ENCODE measurements at places on chromosomes 7 and 10. TPM values are rescaled to one million over a fixed set of nuclear protein-coding genes. Genes with fewer than 3 reads are reported as not detected.
A peak's percentile ranks its signal among the peaks of the same experiment; 100 is the strongest.

- no peaks in the 10 kb centered on the region for H3K27me3 ChIP-seq
- no peak for DNase-seq
- no peaks in the 10 kb centered on the region for H3K36me3 ChIP-seq
- no peak overlapping the region for H3K27ac ChIP-seq
Measured at GRCh38 chr10:60576130-60577069, 186.7 kb upstream of the ANK3 start.

- no peak overlapping the region for H3K27ac ChIP-seq
- H3K4me3 ChIP-seq: no peak overlapping the region
- no peaks in the 10 kb centered on the region for H3K36me3 ChIP-seq
- DNase-seq: no peak
- peaks cover 39% of the 10 kb centered on the region for H3K4me1 ChIP-seq
- peaks cover under 1% of the 10 kb centered on the region for H3K27me3 ChIP-seq
Measured at GRCh38 chr7:945556-946255, 8.8 kb downstream of the ADAP1 start.

The GPER1 gene
- polyA plus RNA-seq: not detected

The TEX47 gene
- not detected for polyA plus RNA-seq

GRCh38 chr10:49393757-49394156 lies 2.1 kb downstream of the DRGX start:
- H3K36me3 ChIP-seq: no peaks in the 10 kb centered on the region
- no peak overlapping the region for H3K27ac ChIP-seq
- H3K27me3 ChIP-seq: peaks cover 34% of the 10 kb centered on the region
- peaks cover 4% of the 10 kb centered on the region for H3K4me1 ChIP-seq
- no peak for DNase-seq

DNA sequence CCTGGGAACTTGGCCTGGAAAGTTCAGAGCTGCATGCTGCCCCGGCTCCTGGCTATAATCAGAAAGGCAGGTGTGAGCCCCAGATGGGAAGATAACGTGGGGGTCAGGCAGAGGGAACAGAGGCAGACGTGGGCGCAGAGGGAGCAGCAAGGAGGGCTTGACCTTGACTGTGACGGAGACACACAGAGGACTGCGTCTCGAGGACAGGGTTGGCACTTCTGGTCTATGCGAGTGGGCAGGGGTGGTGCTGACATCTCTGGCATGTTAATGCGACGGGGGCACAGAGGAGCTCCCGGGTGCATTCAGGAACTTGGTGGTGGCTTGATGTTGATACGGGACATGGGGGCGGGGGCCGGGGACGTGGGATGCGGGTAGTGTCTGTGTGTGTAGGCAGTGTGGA lies 232.1 kb upstream of the GRB10 start:
- peaks cover 5% of the 10 kb centered on the region for H3K27me3 ChIP-seq
- H3K4me1 ChIP-seq: peaks cover 3% of the 10 kb centered on the region
- H3K4me3 ChIP-seq: no peak overlapping the region

The KDM7A gene
- polyA plus RNA-seq: 3.0 TPM

The CDNF gene
- polyA plus RNA-seq: not detected

DNA sequence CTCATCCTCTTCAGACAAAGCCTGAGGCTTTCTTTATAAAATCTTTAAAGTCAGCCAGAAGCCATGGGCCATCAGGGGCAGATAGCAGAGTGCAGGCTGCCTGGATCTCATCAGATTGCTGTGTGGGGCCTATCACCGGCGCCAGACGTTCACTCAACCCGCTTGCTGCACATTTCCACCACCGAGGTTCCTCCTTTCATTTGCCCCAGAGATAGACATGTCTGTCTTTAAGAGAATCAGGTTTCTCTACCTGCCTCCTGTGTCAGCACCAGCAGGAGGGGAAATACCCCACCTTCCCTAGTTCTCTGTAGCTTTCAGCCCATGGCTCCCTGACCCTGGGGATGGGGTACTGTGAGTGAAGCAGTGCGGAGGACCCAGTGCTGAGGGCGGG lies 22.0 kb downstream of the SLC18A2 start:
- DNase-seq: no peak
- H3K27me3 ChIP-seq: peaks cover 5% of the 10 kb centered on the region
- no peak overlapping the region for H3K27ac ChIP-seq
- H3K4me3 ChIP-seq: no peak overlapping the region

- H3K27me3 ChIP-seq: no peaks in the 10 kb centered on the region
- H3K36me3 ChIP-seq: no peaks in the 10 kb centered on the region
- H3K27ac ChIP-seq: no peak overlapping the region
Measured at GRCh38 chr10:86687750-86688149, 19.4 kb downstream of the LDB3 start.

DNA sequence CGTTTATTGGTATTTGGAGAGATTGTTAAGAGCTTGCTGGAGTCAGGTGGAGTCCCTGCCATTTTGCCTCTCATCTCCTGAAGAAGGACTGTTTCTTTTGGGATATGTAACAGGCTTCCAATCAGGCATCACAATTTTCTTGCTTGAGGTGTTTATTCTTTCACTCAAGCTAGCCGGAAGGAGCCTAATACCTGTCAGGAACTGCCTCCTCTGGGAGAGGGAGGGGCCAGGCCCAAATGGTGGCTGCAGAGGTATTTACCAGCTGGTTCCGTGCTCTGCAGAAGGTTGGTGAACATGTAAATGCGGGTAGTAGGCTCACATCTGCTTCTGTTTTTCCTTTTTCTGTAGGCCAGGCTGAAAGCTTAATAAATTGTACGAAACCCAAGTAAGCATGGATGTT lies 114.0 kb downstream of the TCF7L2 start:
- no peak overlapping the region for H3K27ac ChIP-seq
- no peaks in the 10 kb centered on the region for H3K36me3 ChIP-seq
- no peaks in the 10 kb centered on the region for H3K27me3 ChIP-seq
- no peak for DNase-seq
- no peaks in the 10 kb centered on the region for H3K4me1 ChIP-seq
- no peak overlapping the region for H3K4me3 ChIP-seq

DNA sequence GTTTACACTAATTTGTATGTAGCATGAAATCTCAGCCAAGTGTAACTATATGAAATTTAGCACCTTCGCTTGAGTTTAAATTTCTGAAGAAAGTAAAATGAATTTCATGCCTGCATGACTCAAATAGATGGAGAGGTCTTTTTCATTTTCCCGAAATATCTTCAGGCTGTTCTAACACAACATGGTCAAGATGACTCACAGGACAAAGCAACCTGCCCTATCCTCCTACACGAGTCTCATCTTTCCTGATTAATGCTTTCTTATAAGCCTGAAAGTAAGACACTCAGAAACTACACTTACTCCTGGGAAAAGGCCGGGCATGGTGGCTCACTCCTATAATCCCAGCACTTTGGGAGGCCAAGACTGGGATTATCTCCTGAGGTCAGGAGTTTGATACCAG lies 41.2 kb downstream of the CH25H start:
- no peak overlapping the region for H3K27ac ChIP-seq
- peaks cover 11% of the 10 kb centered on the region for H3K4me1 ChIP-seq

The CPA2 gene
- not detected for polyA plus RNA-seq

GRCh38 chr10:11610826-11611247 lies 613 bp downstream of the USP6NL start:
- H3K4me1 ChIP-seq: peaks cover 12% of the 10 kb centered on the region
- H3K4me3 ChIP-seq: peak overlapping the region; percentile 86
- peak overlapping the region; percentile 67 for H3K27ac ChIP-seq
- peaks cover 25% of the 10 kb centered on the region for H3K27me3 ChIP-seq
- no peaks in the 10 kb centered on the region for H3K36me3 ChIP-seq

GRCh38 chr10:119650692-119651513 lies at the start of gene BAG3:
TSS of gene BAG3 (plus strand) at chr10:119651380. CDS start at chr10:119651676, 296 bp downstream.
- H3K36me3 ChIP-seq: no peaks in the 10 kb centered on the region
- H3K27ac ChIP-seq: peak within 1 kb of the TSS; percentile 81
- H3K4me3 ChIP-seq: peak within 1 kb of the TSS; percentile 91
- peaks cover 20% of the 10 kb centered on the region for H3K4me1 ChIP-seq
- peaks cover 8% of the 10 kb centered on the region for H3K27me3 ChIP-seq
- peak; percentile 73 for DNase-seq

DNA sequence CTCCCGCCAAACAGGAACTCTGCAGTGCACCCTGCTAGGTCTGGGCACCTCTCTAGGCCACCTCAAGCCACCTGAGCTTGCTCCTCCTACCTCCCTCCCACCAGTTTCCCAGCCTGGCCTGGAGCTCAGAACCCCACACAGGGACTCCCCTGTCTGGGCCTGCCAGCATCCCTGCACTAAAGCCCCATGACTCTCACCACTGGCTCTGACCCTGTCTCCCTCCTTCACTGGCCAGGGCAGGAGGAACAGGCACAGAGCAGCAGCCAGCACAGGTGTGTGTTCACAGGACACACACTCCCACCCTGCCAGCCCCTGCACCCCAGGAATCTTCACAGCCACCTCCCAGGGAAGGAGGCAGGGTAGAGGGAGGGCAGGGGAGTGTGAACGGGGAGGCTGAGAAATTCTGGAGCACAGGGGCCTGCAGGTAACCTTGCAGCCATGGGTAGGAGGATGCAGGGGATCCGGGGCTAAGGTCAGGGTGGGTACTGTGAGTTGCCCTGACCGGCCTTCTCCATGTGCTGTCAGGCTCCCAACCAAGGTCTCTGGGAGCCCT lies 13.9 kb upstream of the ANTXRL start:
- no peak for DNase-seq
- H3K4me1 ChIP-seq: no peaks in the 10 kb centered on the region
- H3K4me3 ChIP-seq: no peak overlapping the region
- no peaks in the 10 kb centered on the region for H3K36me3 ChIP-seq
- peaks cover 3% of the 10 kb centered on the region for H3K27me3 ChIP-seq

- H3K4me3 ChIP-seq: no peak overlapping the region
- DNase-seq: no peak
- no peak overlapping the region for H3K27ac ChIP-seq
- H3K36me3 ChIP-seq: peaks cover 37% of the 10 kb centered on the region
Measured at GRCh38 chr7:135117096-135117495, 30.8 kb upstream of the TMEM140 start.

The ZDHHC4 gene
- polyA plus RNA-seq: 135 TPM

The ZNF736 gene
- 1.4 TPM for polyA plus RNA-seq

The LYZL2 gene
- polyA plus RNA-seq: not detected

DNA sequence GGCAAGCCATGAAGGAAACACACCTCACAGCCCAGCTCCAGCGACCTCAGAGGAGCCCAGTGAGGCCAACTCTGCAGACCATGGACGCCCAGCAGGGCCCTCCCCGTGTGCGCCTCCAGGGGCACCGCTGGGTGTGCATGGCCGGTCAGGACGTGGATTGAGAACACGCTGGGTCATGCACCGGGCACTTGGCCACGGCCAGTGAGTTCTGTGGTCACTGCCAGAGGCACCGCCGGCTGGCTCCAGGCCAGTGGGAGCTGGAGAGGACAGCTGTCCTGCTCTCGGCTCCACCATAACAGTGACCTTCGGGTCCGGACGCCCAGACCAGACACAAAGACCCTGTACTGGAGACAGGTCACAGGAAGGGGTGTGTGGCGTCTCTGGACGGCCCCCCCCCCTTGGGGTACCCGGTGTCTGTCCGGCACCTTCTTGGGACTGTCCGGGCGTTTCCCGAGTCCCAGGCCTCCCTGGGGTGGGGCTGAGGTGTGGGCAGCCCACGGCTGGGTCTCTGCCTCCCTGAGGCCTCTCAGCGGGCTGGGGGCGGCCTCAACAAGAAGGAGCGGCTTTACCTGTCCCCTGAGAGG lies 50.4 kb upstream of the NKX6-2 start:
- H3K4me1 ChIP-seq: no peaks in the 10 kb centered on the region
- no peak overlapping the region for H3K4me3 ChIP-seq
- no peaks in the 10 kb centered on the region for H3K36me3 ChIP-seq
- no peak for DNase-seq
- no peaks in the 10 kb centered on the region for H3K27me3 ChIP-seq

The SPDYE9 gene
- polyA plus RNA-seq: 0.12 TPM

DNA sequence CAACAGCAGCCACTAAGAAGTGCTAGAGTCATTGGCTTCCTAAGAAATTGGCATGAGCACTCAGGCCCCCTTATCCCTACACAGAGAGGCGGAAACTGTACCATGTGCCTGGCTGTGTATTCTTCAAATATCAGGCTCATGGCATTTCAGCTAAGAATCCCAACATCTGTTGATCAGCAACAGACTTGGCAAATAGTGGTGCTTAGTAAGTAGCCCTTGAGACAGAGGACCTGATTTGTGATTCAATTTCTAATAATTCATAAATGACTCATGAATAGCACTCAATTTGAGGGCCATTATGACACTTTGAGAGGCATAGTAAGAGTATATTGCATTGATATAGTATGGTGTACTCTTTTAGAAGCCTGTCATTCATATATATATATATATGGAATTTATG lies 309.1 kb downstream of the LRMDA start:
- H3K27me3 ChIP-seq: peaks cover 3% of the 10 kb centered on the region
- H3K4me1 ChIP-seq: no peaks in the 10 kb centered on the region
- no peak overlapping the region for H3K27ac ChIP-seq
- no peak for DNase-seq
- H3K4me3 ChIP-seq: no peak overlapping the region
- H3K36me3 ChIP-seq: no peaks in the 10 kb centered on the region

DNA sequence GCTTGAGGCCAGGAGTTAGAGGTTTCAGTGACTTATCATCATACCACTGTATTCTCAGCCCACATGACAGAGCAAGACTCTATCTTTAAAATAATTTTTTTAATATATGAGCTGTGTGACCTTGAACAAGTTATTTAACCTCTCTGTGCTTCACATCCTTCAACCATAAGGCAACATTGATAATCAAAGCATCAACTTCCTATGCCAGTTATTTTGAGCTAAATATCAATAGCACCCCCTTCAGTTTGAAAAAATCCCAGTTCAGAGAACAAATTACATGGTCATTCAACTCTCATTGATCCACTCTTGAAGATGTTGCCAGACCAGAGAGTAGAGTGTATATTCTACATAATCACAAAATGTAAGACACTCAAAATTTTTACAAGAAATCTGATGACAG lies 53.0 kb downstream of the ASNS start:
- DNase-seq: no peak
- no peaks in the 10 kb centered on the region for H3K36me3 ChIP-seq
- no peaks in the 10 kb centered on the region for H3K27me3 ChIP-seq
- H3K27ac ChIP-seq: no peak overlapping the region
- H3K4me3 ChIP-seq: no peak overlapping the region

The SPDYE16 gene
- polyA plus RNA-seq: 0.18 TPM

The SP4 gene
- polyA plus RNA-seq: 15.3 TPM

The FAM221A gene
- polyA plus RNA-seq: 5.8 TPM

The VPS50 gene
- polyA plus RNA-seq: 5.0 TPM

GRCh38 chr10:88493691-88494483 lies 89.2 kb downstream of the RNLS start:
- H3K27ac ChIP-seq: no peak overlapping the region
- H3K36me3 ChIP-seq: no peaks in the 10 kb centered on the region
- peaks cover 2% of the 10 kb centered on the region for H3K27me3 ChIP-seq

The CALML3 gene
- not detected for polyA plus RNA-seq

DNA sequence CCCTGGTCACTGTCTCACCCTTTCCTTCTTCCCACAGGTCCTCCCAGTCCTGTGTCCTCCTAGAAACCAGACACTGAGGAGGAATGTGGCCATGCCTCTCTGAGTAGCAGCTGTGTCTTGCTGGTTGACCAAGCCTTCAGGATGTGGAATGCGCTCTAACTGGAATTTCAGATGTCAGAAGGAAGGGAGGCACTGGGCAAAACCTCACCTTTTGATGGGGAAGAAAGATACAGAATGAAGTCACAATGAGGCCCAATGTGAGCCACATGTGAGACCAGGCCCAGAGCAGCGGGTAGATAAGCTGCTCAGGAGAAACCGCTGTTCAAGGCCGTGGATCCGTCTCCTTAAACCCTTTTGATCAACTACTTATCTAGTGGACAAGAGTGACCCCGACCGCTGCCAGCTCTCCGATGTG lies 54.8 kb upstream of the ECHDC3 start:
- peaks cover 3% of the 10 kb centered on the region for H3K36me3 ChIP-seq
- peaks cover 3% of the 10 kb centered on the region for H3K27me3 ChIP-seq
- no peak overlapping the region for H3K27ac ChIP-seq
- H3K4me3 ChIP-seq: no peak overlapping the region
- no peak for DNase-seq

The ANKRD2 gene
- polyA plus RNA-seq: not detected
